ENCODE measurements at places on chromosomes 12 and 14.
A peak's percentile ranks its signal among the peaks of the same experiment; 100 is the strongest.

DNA sequence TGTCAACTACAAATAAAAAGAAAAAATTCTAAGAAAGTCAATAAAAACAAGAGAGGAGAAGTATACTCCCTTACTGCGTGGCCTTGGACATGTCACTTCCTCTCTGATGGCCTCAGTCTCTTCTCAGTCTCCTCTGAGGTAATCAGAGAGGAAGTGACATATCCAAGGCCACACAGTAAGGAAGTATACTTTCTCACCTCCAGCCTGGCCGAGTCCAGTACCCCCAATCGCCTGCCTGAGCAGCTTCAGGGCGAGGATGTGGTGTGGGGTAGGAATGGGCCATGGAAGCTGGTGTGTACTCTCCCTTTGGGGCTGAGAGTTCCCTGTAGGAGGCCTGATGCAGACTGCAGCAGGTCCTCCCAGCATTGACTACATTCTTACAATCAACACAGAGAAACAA, 15.8 kb downstream of the VDR start:
- DNase-seq: peak; percentile 86

- DNase-seq: no peak
Measured at GRCh38 chr14:61911574-61911973, 149.4 kb downstream of the SNAPC1 start.

DNA sequence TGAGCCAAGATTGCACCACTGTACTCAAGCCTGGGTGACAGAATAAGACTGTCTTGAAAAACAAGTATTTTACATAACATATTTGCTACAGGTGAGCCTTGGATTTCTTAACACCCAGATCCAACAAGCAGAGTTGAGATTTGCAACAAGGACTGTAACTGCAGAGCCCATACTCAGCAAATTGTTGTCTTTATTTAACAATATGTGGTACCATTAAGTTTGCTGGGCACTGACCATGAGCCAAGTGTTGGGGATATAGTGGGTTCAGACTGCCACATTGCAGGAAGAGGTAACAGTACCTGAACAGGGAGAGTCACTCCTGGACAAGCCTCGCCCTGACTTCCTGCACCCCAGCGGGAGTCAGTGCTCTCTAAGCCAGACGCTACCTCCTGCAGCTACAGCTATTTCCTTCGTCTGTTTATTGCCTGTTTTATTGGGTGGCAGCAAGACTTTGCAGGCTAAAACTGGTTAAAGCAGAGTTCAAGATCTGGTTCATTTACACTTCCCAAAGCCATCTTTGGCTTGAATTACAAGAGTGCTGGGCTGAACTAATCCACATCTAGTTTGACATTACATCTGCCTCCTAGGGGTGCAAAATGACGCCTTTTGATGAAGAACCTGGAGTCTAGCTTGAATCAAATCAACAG, 12.5 kb downstream of the AHSA1 start:
- DNase-seq: no peak

DNA sequence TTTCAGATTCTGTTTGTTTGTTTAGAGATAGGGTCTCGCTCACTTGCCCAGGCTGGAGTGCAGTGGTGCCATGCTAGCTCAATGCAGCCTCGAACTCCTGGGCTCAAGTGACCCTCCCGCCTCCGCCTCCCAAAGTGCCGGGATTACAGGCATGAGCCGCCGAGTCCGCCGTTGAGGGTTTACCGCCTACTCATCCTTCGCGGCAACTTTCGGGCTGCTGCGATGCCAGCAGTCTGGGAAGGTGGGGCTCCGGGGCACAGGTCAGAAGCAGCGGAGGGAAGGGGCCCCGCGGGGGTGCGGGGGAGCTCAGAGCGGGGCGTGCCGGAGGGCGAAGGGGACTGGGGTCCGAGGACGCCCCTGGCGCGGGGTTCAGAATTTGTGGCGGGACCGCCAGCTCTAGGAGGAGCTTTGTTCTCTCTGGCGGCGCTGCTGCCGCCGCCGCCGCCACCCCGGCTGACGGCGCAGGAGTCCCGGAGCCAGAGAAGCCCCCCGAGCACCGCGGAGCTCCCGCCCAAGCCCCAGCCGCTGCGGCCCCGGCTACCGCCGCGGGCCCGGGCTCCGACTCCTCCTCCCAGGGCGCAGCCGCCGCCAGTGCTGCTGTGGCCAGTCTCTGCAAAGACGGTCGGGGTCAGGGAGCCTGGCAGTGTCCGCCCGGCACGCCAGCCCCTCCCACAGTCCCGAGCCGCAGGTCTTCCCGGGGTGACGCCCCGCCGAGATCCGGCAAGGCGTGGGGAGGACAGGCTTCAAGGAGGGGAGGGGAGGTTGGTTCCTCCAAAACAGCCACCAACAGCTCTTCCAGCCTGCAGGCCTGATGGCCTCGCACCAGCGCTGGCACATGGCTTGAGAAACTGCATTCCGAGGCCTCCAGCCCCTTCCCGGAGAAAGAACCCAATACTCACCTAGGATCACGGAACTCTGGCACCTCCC, 10.9 kb upstream of the KRT77 start:
- no peak for DNase-seq

GRCh38 chr14:103260629-103261124, 73.4 kb upstream of the EIF5 start:
- peak; percentile 98 for DNase-seq

GRCh38 chr12:52186118-52186840, 5.5 kb downstream of the KRT80 start:
- DNase-seq: no peak

- DNase-seq: peak; percentile 89
Measured at GRCh38 chr12:22539055-22539454, 5.3 kb downstream of the C2CD5 start.

DNA sequence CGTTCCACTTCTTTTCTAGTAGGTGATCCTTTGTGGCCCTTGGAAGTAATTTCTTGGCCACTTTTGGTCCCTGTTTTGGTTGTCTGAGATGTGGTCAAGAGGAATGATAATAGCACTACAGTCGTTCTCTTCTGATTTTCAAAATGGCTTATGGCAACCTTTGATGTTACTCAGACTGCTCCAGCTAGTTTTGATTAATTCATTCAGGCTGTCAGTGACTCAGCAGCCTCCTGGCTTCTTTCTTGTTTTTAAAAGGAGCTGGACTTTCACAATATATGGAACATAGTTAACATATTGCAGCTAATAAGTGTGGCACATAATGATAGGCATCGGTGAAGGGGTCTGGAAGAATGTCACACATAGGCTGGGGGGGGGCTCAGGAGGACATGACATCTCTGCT, 47.3 kb downstream of the WDR20 start:
- peak; percentile 6 for DNase-seq

DNA sequence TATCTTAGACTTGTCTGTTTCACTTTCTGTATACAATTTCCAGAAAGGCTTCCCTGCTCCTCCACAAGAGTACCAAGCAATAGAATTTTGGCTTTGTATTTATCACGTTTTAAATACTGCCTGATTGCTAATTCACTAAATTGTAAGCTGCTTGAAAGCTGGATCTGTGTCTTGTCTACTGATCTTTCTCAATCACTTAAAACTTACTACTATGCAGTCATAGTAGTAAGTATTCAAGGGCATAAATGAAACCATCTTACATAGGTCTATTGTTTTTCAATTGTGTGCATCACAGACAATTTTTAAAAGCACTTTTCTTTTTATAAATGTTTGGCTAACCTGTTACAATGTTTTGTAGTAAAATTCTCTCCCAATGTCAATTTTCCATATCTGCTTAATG, 1.2 kb upstream of the GLIPR1L2 start:
- peak; percentile 23 for DNase-seq

DNA sequence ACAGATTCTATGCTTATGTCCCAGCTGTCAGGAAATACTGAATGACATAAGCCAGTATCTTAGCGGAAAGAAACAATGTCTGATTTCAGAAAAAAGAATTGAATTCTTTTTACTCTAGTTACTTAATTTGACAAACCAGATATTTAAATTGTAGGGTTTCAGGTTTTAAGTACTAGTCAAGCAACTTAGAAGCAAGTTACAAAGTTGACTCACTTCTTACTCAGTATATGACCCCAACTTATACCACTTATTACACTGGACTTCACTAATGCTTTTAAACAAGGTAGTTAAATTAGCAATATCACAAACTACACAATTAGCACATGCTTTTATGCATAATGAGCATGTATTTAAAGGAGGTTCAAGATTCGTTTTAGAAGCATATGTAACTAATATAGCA, 7.1 kb downstream of the GMFB start:
- DNase-seq: no peak

- DNase-seq: no peak
Measured at GRCh38 chr14:50766338-50766886, 64.5 kb downstream of the NIN start.

DNA sequence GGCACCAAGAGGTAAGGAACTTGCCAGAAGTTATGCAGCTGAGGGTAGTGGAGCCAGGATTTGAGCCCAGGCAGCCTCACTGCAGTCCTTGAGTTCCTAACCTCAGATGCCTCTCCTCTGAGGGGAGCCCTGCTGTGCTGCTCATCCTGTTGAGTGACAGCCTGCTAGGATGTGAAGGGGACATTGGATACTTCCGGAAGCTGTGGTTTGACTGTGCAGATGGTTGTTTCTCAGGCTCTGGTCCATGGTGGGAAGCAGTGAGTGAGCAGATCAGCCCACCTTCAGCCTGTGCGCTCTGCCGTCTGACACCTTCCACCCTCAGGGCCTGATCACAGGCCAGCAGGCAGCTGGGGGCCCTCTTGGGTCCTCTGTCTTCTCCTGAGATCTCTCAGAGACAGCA, 253.2 kb downstream of the CACNA1C start:
- DNase-seq: no peak

GRCh38 chr12:104384141-104384880, 72.4 kb upstream of the CHST11 start:
- no peak for DNase-seq

DNA sequence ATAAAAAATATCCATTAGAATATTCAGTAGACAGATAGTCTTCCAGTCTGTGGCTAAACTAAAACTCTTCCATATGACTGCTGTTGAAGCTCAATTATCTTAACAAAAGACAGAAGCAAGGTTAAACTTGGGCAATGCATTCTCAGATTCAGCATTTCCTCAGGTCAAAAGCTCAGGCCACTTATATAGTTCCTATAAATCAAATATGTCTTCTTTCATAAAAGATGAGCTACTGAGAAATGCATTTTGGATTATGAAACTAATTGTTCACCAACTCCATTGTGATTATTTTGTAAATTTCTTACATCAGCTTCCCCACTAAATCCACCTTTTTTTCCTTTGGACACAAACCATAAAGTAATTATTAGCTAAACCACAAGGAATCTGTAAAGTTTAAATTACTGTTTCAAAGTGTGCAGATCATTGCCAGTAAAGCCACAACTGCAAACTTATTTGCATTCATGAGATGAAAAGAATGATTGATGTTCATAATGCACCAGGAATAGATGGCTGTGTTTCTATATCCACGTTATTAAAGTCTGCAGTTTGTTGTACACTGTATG, 224.4 kb downstream of the FBXL14 start:
- DNase-seq: no peak

DNA sequence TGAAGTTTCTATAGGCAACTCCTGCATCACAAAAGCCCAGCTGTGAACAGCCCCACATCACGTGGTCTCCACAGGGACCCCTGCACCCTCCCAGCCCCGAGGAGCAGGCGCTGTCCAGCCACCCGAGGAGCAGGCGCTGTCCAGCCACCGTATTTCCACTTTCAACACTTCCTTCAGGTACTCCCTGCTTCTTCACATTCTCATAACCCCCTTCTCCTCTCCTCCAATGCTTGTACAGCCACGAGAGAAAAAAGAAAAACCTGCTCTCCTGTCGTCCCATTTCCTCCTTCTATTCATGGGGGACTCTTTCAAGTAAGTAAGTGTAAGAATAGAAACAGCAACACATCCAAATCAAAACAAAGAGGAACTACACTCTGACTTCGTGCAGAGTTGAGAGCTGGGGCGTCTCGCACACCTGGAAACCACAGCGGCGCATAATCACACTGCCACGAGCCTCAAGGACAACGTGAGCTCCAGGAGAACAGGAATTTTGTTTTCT, 11.9 kb downstream of the CDC42BPB start:
- DNase-seq: no peak

DNA sequence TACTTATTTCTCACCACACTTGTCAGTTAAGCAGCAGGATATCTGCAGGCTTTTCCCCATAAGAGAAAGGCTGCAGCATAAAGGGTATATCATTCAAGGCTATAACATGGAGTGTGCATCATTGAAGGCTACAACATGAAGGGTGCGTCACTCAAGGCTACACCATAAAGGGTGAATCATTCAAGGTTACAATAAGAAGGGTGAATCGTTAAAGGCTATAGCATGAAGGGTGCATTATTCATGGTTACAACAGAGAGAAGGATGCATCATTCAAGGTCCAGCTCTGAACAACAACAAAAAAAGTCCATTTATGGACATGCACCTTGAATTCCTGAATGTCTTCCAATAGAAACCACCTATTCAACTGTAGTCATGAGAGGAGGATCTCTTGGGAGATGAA, 32.8 kb upstream of the LUM start:
- DNase-seq: no peak

DNA sequence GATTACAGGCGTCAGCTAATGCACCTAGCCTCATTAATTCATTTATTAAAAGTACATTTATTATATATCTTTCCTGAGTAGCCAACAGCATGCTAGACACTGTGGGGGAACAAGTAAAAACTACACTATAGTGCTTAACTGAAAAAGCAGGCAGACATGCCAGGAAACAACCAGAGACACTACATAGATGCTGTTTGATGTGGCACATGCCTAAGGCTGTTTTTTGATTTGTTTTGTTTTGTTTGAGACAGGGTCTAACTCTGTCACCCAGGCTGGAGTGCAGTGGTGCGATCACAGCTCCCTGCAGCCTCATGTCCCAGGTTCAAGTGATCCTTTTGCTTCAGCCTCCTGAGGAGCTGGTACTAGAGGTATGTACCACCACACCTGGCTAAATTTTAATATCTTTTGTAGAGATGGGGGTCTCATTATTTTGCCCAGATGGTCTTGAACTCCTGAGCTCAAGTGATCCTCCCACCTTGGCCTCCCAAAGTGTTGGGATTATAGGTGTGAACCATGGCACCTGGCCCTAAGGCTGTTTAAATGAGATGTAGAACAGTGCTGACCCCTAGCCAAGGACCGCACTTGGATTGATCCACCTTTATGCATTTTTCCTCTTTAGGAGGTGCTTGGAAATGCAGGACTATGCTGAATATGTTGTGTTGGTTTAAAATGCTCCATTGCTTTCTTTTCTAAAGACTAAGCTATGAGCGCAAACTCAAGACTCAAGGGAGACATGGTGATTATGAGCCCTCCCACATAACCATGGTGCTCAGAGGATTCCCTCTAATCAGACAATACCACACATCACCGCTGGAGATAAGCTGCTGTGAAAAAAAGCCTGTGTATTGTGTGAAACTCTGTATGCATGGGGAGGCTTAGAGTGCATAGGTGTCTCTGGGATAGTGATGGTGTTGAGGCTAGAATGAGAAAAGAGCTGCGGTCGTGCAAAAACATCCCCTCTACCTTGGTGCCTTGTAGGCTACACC, 10.5 kb upstream of the C14orf93 start:
- DNase-seq: no peak

Measured in suppressor macrophage treated with lipopolysaccharide for 4 hours (primary cell).